ENCODE measurements at places on chromosomes 6 and 20.

GRCh38 chr6:139588734-139589593 is 214.5 kb upstream of the CITED2 start:
- no peak for DNase-seq

- DNase-seq = no peak
Observed at GRCh38 chr6:7151381-7151780, 43.6 kb downstream of the RREB1 start.

DNA sequence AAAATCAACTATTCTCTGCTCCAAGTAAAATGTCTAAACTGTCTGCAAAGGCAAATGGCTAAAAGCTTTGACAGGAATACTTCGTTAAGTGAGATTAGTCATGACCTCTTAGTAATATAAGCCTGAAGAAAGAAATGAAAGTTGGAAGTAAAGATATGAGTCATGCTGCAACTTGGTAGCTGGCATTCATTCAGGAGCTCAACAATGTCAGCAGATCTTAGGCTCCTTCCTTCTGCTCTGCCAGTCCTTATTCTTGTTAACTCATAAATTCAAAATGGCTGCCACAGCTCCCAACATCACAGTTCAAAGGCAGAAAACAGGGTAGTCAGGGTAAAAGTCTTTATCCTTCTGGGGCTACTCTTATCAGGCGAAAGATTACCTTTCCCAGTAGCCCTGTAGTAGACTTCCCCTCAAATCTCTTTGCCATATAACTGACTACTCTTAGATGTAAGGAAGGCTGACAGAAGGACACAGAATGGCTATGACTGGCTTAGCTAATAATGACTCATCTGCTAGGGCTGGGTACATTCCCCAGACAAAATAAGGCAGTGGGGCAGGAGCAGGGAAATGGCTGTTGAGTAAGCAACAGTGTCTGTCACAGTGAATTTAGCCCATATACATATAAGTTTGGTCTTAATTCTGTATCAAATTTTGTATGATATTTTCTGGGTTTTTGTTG is 24.4 kb upstream of the C6orf62 start:
- no peak for DNase-seq

DNA sequence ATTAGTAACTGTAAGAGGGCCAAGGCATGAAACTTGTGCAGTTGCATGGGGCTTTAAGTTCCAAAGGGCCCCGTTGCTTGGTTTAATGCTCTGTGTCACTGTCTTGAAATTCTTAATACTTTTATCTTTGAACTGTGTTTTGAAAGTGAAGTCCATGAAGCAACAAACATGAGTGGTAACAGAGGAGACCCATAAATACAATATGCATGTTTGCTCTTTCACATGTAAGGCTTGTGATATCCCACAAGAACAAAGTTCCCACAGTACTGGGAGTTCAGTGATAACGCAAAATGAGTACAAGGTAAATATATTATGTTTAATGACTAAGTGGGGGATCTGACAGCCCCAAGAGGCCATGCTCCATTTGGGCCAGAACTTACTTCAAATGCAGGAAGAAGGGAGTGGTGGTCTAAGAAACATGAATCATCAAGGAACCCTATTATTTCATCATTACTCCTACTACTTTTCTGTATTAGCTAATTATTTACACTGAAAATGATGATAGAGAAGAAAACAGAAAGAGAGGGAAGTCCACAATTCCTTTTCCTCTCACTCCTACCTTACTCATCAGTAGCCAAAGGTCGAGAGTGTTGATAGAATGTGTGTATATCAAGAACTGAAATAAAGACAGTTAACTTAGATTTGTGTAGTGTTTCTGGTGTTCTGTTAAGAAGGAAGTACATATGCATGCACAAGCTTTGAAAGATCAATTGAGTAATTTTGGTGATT is 157.3 kb downstream of the PHF3 start:
- DNase-seq = no peak

GRCh38 chr6:105483492-105483891 is 80.6 kb upstream of the PREP start:
- DNase-seq = no peak

- no peak for DNase-seq
Observed at GRCh38 chr6:77430504-77430903, 32.8 kb downstream of the HTR1B start.

GRCh38 chr6:166025149-166025898 is 142.3 kb downstream of the TBXT start:
- DNase-seq = no peak

- DNase-seq = no peak
Observed at GRCh38 chr20:20525756-20526155, 157.9 kb downstream of the INSM1 start.

DNA sequence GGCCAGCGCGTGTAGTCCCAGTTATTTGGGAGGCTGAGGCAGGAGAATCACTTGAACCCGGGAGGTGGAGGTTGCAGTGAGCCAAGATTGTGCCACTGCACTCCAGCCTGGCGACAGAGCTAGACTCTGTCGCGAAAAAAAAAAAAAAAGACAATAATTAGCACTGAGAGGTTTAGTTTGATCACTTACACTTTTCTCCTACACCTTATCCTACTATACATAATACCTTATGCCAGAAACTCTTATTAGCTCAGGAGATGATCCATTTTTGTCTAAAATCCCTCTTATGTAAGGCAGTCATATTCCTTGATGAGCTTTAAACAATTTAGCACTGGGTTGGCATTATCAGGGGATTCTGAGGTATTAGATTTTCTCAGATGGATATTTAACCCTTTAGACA is 3.6 kb upstream of the MTFR2 start:
- no peak for DNase-seq

- DNase-seq = no peak
Observed at GRCh38 chr6:14765106-14765505, 480.8 kb upstream of the JARID2 start.

DNA sequence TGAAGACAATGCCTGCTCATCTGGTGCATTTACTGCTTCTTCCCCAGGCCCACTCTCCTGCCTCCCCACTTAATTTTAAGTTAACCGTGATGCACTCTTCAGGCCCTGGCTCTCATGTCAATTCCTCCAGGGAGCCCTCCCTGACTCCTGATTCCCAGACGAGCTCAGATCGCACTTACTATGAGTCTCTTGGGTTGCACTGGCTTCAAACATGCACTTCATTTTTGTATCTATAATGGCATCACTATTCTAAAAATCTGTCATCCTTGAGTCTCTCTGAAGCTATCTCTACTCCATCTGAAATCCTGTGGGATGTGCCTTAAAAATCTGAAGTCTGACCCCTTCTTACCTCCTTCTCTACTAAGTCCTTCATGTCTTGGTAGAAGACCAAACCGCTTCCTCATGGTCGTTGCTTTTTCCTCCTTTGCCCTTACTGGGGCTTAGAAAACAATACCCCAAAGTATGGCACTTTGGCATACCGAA is 24.7 kb downstream of the COX4I2 start:
- DNase-seq = no peak

- no peak for DNase-seq
Observed at GRCh38 chr20:47982574-47983360, 197.5 kb upstream of the SULF2 start.

GRCh38 chr20:44431502-44432234 is 44.0 kb upstream of the TTPAL start:
- no peak for DNase-seq

- DNase-seq = no peak
Observed at GRCh38 chr20:59120491-59120890, 43.1 kb upstream of the ZNF831 start.

DNA sequence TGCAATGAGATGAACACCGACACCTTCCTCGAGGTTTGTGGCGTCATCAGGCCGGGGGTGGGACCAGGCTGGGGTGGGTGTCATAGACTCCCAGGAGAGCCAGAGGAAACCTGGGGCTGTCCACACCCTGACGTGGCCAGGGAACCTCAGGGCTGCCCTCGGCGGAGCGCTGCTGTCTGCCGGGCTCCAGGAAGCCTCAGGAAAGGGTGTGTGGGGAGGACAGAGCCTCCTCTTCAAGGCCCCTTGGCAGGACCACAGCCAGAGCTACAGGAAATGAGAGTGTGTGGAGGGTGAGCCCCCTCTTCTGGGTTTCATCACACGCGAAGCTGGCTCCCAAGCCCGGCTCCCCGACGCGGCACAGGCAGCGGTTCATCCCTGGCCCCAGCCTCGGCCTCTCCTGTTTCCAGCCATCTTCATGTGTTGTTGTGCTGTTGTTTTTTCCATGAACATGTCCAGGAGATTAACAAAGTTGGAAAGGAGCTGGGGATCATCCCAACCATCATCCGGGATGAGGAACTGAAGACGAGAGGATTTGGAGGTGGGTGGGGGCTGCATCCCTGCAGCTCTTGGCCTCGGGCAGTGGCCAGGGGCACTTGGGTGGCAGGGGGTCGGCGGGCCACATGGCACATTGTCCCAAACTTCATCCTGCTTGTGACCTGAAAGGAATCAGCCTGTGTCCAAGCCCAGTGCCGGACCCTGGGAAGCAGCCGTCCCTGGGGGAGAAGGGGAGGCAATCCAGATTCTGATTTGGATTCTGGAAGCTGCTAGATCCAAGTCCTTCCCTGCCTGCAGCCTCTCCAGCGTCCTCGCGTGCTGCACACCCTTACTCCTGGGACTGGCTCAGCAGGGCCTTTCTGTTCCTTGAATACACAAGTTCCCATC is 6.4 kb downstream of the NPEPL1 start:
- DNase-seq = no peak

DNA sequence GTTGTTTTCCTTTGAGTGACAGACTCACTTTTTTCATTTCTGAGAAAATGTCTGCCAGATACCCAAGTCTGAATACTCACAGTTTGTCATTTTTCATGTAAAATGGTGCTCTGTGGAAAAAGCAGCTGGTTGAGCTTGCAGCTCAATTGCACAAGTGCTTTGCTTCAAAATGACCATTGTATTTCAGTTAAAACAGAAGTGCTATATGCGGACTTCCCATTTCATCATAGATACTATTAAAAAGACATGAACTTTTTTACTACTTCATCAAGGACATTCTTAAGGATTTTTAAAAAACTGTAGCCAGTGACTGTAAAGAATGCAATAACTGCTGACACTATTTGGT is 61.5 kb downstream of the KCNS1 start:
- no peak for DNase-seq

DNA sequence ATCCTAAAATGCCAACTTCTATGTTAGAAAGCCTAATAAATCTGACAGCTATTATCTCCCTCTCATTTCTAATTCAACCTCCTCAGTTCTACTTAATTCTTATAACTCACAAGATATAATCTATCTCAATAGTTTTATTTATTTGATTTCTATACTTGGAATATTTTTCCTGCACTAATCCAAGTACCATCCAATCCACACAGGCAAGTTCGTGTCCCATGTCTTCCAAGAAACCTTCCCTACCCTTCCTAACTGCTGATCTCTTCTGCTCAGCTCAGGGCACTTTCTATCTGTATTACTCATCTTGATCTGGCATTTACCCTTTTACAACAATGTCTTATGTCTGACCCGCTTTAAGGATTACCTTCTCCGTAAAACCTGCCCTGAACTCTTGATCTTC is 18.2 kb downstream of the NCOA5 start:
- DNase-seq = no peak

DNA sequence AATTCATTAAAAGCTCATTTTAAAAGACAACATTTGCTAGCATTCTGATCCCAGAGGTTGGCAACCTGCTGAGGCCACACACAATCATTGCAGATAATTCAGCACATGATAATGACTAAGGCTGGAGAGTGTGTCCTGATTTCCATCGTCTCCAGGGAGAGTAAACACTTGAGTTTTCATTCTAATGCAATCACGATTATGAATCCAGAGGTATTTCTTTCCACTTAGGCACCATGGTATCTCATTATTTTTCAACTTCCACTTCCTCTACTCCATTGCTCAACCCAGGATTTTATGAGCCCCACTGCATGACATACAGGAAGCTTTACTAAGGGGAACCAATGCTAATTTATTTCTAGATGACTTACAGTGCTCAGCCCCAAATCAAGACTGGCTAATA is 273.8 kb upstream of the AGPAT4 start:
- DNase-seq = no peak

- no peak for DNase-seq
Observed at GRCh38 chr6:130781557-130781956, 45.6 kb upstream of the SMLR1 start.

- DNase-seq = no peak
Observed at GRCh38 chr6:118843685-118844390, 50.1 kb upstream of the ASF1A start.

DNA sequence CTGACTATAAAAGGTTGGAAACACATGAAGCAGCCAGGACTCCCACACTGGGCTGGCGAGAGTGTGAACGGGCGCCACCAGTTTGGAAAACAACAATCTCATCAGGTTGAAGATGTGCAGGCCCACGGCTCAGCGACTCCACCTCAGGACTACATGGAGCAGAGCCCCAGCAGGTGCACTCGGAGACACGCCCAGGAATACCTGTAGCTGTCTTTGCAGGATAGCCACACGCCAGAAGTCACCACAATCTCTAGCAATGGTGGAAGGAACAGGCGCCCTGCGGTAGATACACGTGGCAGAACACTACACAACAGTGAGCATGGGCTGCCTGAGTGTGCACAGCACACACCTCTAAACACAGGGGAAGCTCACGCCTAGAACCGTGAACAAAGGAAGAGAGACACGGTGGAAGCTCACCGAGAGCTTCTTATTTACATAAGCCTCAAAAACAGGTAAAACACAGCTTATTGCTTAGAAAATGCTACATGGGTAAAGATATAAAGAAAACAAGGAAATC is 28.7 kb upstream of the RPS6KA2 start:
- no peak for DNase-seq

GRCh38 chr6:143159001-143159400 is 98.3 kb downstream of the AIG1 start:
- no peak for DNase-seq

DNA sequence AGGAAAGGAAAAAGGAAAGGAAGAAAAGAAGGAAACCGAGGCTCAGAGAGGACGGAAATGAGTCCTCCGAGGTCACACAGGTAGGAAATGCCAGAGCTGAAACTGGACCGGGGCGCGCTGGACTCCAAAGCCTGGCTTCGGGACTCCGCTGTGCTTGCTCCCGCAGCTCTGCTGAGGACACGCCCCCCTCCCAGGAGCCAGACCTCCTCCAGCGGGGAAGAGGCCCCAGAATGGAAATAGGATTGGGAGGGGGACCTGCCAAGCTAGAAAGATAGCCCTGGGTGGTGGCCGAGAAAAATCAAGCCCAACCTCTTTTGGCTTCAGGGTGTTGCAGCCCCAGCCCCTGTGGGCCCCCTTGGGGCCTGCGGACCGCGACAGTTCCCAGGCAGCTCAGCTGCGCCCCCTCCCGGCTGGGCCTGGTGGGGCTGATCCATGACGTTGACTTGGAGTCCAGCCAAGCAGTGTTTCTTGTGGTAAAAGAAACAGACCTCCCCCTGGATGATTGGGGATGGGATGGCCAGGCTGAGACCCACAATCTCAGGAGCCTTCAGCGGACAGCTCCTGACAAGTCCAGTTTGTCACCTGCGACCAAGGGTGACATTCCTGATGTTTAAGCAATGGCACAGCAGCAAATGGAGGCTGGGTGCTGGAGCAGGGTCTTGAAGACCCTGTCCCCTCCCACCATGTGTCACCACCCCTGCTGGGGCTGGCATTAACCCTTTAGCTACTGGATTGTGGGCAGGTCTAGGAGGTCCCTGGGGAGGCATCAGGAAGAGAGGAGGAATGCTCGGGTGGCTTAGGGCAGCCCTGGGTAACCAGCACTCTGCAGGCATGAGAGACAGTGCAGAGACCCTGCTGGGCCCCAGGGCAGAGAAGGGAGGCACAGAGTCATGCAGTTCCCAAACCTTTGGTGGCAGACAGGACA is 55.4 kb downstream of the RIPOR3 start:
- DNase-seq = peak; percentile 42
